Thoracic aorta (tissue), 2 donors: ENCODE measurements at places on chromosomes 16 and 17. TPM values are rescaled to one million over a fixed set of nuclear protein-coding genes. Genes with fewer than 3 reads are reported as not detected.

DNA sequence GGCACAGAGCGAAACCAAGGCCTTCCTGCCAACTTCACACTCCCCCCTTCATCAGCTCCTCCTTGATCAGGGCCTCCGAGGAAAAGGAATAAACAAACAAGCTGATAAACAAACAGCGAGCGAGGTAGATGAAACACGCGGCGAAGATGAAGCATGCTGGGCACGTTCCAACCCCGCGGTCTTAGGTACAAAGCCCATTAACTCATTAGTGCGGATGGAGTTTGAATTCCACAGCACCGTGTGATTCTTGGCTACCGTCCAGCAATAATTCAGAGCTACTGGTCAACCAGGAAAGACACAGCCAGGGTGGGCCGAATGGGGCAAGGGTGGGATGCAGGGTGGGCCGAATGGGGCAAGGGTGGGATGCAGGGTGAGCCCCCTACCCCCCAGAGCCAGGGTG is 67.3 kb downstream of the RBFOX3 start:
- H3K27ac ChIP-seq: no peak overlapping the region
- H3K4me1 ChIP-seq: no peaks in the 10 kb centered on the region
- H3K36me3 ChIP-seq: no peaks in the 10 kb centered on the region
- H3K27me3 ChIP-seq: no peaks in the 10 kb centered on the region
- peak overlapping the region; percentile 35 for H3K4me3 ChIP-seq

DNA sequence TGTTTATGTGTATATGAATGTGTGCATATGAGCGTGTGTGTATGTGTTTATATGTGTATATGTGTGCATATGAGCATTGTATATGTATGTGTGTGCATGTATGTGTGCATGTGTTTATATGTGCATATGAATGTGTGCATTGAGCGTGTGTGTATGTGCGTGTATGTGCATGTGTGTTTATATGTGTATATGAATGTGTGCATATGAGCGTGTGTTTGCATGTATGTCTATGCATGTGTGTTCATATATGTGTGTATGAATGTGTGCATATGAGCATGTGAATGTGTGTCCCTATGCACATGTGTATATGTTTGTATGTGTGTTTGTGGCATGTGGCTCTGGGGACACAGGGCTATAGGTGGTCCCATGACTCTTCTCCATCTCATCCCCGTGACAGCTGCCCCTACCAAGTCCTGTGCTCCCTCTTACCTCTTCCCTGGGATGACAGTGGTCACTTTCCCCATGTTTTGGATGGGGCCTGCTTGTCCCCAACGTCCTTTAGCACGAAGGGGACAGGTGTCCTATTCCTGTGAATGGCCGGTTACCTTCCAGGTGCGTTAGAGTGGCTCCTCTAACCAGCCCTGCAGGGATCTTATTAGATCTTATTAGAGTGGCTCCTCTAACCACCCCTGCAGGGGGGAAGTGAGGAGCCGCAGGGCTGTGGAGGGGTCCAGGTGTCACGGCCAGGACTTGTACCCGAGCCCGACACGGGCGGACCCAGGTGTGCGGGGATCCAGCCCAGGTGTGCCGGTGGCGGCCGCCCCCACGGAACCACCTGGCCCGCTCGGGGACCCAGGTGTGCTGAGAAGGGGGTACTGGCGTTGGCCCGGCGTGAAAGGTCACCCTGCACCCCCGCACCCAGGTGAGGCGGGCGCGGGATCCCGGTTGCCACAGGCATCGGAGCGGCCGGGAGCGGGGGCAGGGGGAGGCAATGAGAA is 105.6 kb downstream of the SEC14L1 start:
- H3K4me1 ChIP-seq: peaks cover 8% of the 10 kb centered on the region
- peak overlapping the region; percentile 88 for H3K4me3 ChIP-seq
- no peak for DNase-seq
- no peaks in the 10 kb centered on the region for H3K27me3 ChIP-seq
- no peaks in the 10 kb centered on the region for H3K36me3 ChIP-seq

- no peaks in the 10 kb centered on the region for H3K4me1 ChIP-seq
- no peak for DNase-seq
- H3K36me3 ChIP-seq: no peaks in the 10 kb centered on the region
- no peaks in the 10 kb centered on the region for H3K27me3 ChIP-seq
- no peak overlapping the region for H3K27ac ChIP-seq
These were observed 149.8 kb downstream of the CPPED1 start for GRCh38 chr16:12653820-12654392.

- H3K36me3 ChIP-seq: no peaks in the 10 kb centered on the region
- no peaks in the 10 kb centered on the region for H3K27me3 ChIP-seq
- H3K27ac ChIP-seq: peak overlapping the region; percentile 49
These were observed 47.1 kb downstream of the CYTH1 start for GRCh38 chr17:78734793-78735641.

The KCNJ12 gene
- 0.81 TPM for total RNA-seq
